A549 treated with DMSO at 1 μM for 4 hours (cell line): ENCODE measurements at places on chromosomes 2 and 18. TPM values are rescaled to one million over a fixed set of nuclear protein-coding genes. Genes with fewer than 3 reads are reported as not detected.

Gene CHRNG
- total RNA-seq, result not detected in 5 replicates

Gene KIAA2012
- not detected in 5 replicates for total RNA-seq

Gene SLC16A14
- 1.0 to 1.9 TPM (median 1.4 TPM) in 5 replicates for total RNA-seq

Gene ATP8B1
- 9.9 to 13.9 TPM (median 10.6 TPM) in 5 replicates for total RNA-seq

Gene ONECUT2
- 0.31 to 0.63 TPM (median 0.57 TPM) in 5 replicates for total RNA-seq

Gene EGR4
- total RNA-seq, result 0.11 to 0.32 TPM (median 0.25 TPM) in 5 replicates

Gene DQX1
- total RNA-seq, result 0.08 to 0.12 TPM (median 0.11 TPM) in 3 of 5 replicates, not detected in the others

Gene ATP6V1B1
- 1.6 to 3.8 TPM (median 1.8 TPM) in 5 replicates for total RNA-seq

Gene RTKN
- total RNA-seq, result 19.2 to 28.0 TPM (median 20.7 TPM) in 5 replicates

Gene ZNF396
- total RNA-seq, result 0.65 to 0.91 TPM (median 0.78 TPM) in 5 replicates

Gene NDC80
- 12.7 to 16.5 TPM (median 15.1 TPM) in 5 replicates for total RNA-seq

Gene IL1R1
- total RNA-seq, result 19.9 to 34.5 TPM (median 28.6 TPM) in 5 replicates

Gene CIB4
- 0.16 to 0.31 TPM (median 0.26 TPM) in 3 of 5 replicates, not detected in the others for total RNA-seq

Gene HNRNPLL
- total RNA-seq, result 21.4 to 32.0 TPM (median 28.3 TPM) in 5 replicates

Gene ANKAR
- total RNA-seq, result 1.0 to 1.6 TPM (median 1.4 TPM) in 5 replicates

Gene DCDC2C
- total RNA-seq, result 0.15 to 0.50 TPM (median 0.36 TPM) in 5 replicates

Gene CXCR4
- total RNA-seq, result 0.38 to 1.0 TPM (median 0.58 TPM) in 5 replicates

Gene NCKAP5
- total RNA-seq, result 0.76 to 1.7 TPM (median 1.3 TPM) in 5 replicates

Gene AGXT
- total RNA-seq, result not detected in 5 replicates

Gene FOXD4L1
- 0.31 to 0.87 TPM (median 0.33 TPM) in 5 replicates for total RNA-seq

Gene LIMS3
- total RNA-seq, result not detected in 5 replicates

Gene CYBRD1
- total RNA-seq, result 28.7 to 38.6 TPM (median 36.6 TPM) in 5 replicates

Gene PRKAG3
- not detected in 5 replicates for total RNA-seq

Gene GATA6
- 2.2 to 3.1 TPM (median 2.7 TPM) in 5 replicates for total RNA-seq

Gene OXER1
- not detected in 5 replicates for total RNA-seq

Gene UCN
- 0.55 to 2.6 TPM (median 1.8 TPM) in 5 replicates for total RNA-seq

Gene INO80C
- total RNA-seq, result 20.8 to 25.4 TPM (median 23.5 TPM) in 5 replicates

Gene SH3YL1
- 8.0 to 11.8 TPM (median 8.7 TPM) in 5 replicates for total RNA-seq

Gene MAB21L4
- 0.05 to 0.15 TPM (median 0.08 TPM) in 4 of 5 replicates, not detected in the other for total RNA-seq

Gene PKDCC
- 24.5 to 32.9 TPM (median 29.4 TPM) in 5 replicates for total RNA-seq

Gene GALR1
- total RNA-seq, result not detected in 5 replicates

Gene ZNF513
- 11.6 to 14.4 TPM (median 13.7 TPM) in 5 replicates for total RNA-seq

Gene CASP8
- total RNA-seq, result 31.5 to 39.4 TPM (median 35.5 TPM) in 5 replicates

Gene MATN3
- 8.9 to 15.9 TPM (median 12.6 TPM) in 5 replicates for total RNA-seq

Gene SPP2
- total RNA-seq, result not detected in 5 replicates

Gene SCN9A
- total RNA-seq, result 3.8 to 6.3 TPM (median 5.0 TPM) in 5 replicates

Gene SCYGR4
- not detected in 5 replicates for total RNA-seq

Gene FAHD2A
- 28.1 to 29.9 TPM (median 29.1 TPM) in 5 replicates for total RNA-seq

Gene DPP4
- total RNA-seq, result 0.39 to 0.52 TPM (median 0.47 TPM) in 5 replicates

Gene NLRC4
- total RNA-seq, result 0.05 TPM in 1 of 5 replicates, not detected in the others

Gene ALPI
- 0.02 TPM in 1 of 5 replicates, not detected in the others for total RNA-seq
